ENCODE measurements at places on chromosomes 1 and 21.

DNA sequence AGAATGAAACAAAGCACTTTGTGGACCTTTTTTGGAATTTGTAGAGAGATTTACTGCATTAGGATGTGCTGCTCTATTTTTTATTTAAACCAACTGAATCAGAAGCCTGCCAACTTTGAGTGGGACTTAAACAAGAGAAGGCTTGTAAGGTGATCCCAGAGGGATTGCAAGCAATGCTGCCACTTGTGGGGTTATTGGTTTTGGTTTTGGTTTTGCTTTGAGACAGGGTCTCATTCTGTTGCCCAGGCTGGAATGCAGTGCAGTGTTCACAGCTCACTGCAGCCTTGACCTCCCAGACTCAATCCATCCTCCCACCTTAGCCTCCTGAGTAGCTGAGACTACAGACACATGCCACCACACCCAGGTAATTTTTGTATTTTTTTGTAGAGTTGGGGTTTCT lies 32.2 kb upstream of the GNG5 start:
- no peak overlapping the region for H3K27ac ChIP-seq
- no peaks in the 10 kb centered on the region for H3K27me3 ChIP-seq
- H3K4me1 ChIP-seq, result no peaks in the 10 kb centered on the region
- H3K36me3 ChIP-seq, result peaks cover 20% of the 10 kb centered on the region
- no peak for DNase-seq

- peak overlapping the region; percentile 80 for H3K4me3 ChIP-seq
- peak overlapping the region; percentile 100 for H3K27ac ChIP-seq
- H3K27me3 ChIP-seq, result no peaks in the 10 kb centered on the region
- no peak for DNase-seq
- peaks cover 24% of the 10 kb centered on the region for H3K36me3 ChIP-seq
These were observed 338 bp upstream of the TOR1AIP1 start for GRCh38 chr1:179881642-179882252.

DNA sequence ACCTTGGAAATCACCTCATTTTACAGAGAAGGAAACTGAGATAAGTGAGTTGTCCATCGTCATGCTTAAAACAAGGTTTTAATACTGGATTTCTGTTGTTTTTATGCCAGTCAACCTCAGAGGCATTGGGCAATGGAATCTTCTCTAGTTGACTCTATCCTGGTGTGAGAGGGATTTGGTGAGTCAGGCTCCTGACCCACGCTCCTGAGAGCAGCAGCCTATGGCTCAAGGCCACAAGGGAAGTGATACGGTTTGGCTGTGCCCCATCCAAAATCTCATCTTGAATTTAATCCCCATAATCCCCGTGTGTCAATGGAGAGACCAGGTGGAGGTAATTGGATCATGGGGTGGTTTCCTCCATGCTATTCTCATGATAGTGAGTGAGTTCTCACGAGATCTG lies 90.1 kb downstream of the TLR5 start:
- no peak for DNase-seq
- no peaks in the 10 kb centered on the region for H3K27me3 ChIP-seq

GRCh38 chr1:236391008-236391407 lies 3.1 kb upstream of the EDARADD start:
- no peak overlapping the region for H3K27ac ChIP-seq
- no peaks in the 10 kb centered on the region for H3K27me3 ChIP-seq
- no peak for DNase-seq
- no peaks in the 10 kb centered on the region for H3K36me3 ChIP-seq

GRCh38 chr1:223189903-223190724 lies 47.1 kb upstream of the TLR5 start:
- H3K27ac ChIP-seq, result no peak overlapping the region
- no peak for DNase-seq
- no peaks in the 10 kb centered on the region for H3K27me3 ChIP-seq
- H3K36me3 ChIP-seq, result no peaks in the 10 kb centered on the region
- no peak overlapping the region for H3K4me3 ChIP-seq

- DNase-seq, result no peak
- H3K36me3 ChIP-seq, result no peaks in the 10 kb centered on the region
- H3K4me3 ChIP-seq, result no peak overlapping the region
- H3K27me3 ChIP-seq, result peaks cover 85% of the 10 kb centered on the region
- peaks cover 37% of the 10 kb centered on the region for H3K4me1 ChIP-seq
These were observed 97.5 kb upstream of the ARHGEF16 start for GRCh38 chr1:3356827-3357460.

GRCh38 chr1:221772117-221772516 lies 30.2 kb upstream of the DUSP10 start:
- H3K4me3 ChIP-seq, result no peak overlapping the region
- no peak overlapping the region for H3K27ac ChIP-seq
- H3K27me3 ChIP-seq, result no peaks in the 10 kb centered on the region
- peaks cover 14% of the 10 kb centered on the region for H3K4me1 ChIP-seq
- H3K36me3 ChIP-seq, result no peaks in the 10 kb centered on the region
- DNase-seq, result no peak

GRCh38 chr21:35168735-35169134 lies 119.6 kb upstream of the RUNX1 start:
- DNase-seq, result no peak
- H3K4me1 ChIP-seq, result peaks cover 42% of the 10 kb centered on the region
- no peaks in the 10 kb centered on the region for H3K36me3 ChIP-seq

GRCh38 chr21:37367703-37368540 lies 1.3 kb downstream of the DYRK1A start:
- no peaks in the 10 kb centered on the region for H3K27me3 ChIP-seq
- no peaks in the 10 kb centered on the region for H3K36me3 ChIP-seq
- H3K27ac ChIP-seq, result peak overlapping the region; percentile 100
- peaks cover 36% of the 10 kb centered on the region for H3K4me1 ChIP-seq
- H3K4me3 ChIP-seq, result peak overlapping the region; percentile 81
- DNase-seq, result no peak

GRCh38 chr21:44831227-44831860 lies 13.5 kb upstream of the SUMO3 start:
- no peaks in the 10 kb centered on the region for H3K36me3 ChIP-seq
- no peak overlapping the region for H3K27ac ChIP-seq
- DNase-seq, result no peak
- no peak overlapping the region for H3K4me3 ChIP-seq

DNA sequence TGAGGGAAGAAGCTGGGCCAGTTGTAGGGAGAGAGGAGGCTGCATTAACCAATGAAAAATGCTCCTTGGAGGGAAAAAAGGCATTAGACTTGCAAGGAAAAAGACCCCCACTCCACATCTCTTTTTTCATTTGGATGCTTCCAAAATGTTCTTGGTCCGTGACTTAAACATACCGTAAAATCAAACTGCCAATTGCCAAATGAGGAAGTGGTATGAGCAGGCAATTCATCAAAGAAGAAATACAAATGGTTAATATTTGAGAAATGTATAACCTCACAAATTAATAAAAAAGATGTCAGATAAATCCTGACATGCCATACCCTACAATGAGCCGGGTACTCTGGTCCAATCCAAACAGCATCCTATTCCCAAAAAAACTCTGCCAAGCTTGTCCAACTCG lies 30.6 kb downstream of the KANK4 start:
- no peaks in the 10 kb centered on the region for H3K36me3 ChIP-seq
- no peaks in the 10 kb centered on the region for H3K27me3 ChIP-seq
- H3K27ac ChIP-seq, result no peak overlapping the region
- H3K4me3 ChIP-seq, result no peak overlapping the region
- peaks cover 5% of the 10 kb centered on the region for H3K4me1 ChIP-seq

- no peaks in the 10 kb centered on the region for H3K27me3 ChIP-seq
- H3K4me3 ChIP-seq, result no peak overlapping the region
- no peak for DNase-seq
- H3K36me3 ChIP-seq, result no peaks in the 10 kb centered on the region
- H3K27ac ChIP-seq, result no peak overlapping the region
These were observed 3.6 kb downstream of the MAN1C1 start for GRCh38 chr1:25620211-25620610.

- H3K4me3 ChIP-seq, result no peak overlapping the region
- no peak overlapping the region for H3K27ac ChIP-seq
- no peaks in the 10 kb centered on the region for H3K4me1 ChIP-seq
- no peak for DNase-seq
- no peaks in the 10 kb centered on the region for H3K36me3 ChIP-seq
These were observed 68.3 kb upstream of the NR5A2 start for GRCh38 chr1:199959033-199959774.

DNA sequence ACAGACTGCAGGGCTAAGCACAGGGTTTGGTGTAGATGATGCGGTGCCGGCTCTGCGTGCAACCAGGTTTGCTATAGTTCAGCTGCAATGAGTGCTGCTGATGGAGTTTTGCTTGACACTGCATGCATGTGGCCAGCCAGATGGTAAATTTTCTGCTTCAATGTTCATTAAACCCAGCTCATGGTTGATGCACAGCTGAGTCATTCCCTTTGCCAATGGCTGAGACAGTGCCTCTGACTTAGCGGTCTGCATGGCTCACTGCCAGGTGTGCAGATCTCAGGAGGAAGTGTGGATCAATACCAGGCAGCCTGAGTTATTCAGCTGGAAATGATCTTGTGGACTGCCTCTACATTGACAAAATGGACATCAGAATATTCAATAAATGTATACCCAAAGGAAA lies 172.7 kb upstream of the ZP4 start:
- no peaks in the 10 kb centered on the region for H3K4me1 ChIP-seq
- no peak overlapping the region for H3K4me3 ChIP-seq
- H3K27ac ChIP-seq, result no peak overlapping the region
- no peaks in the 10 kb centered on the region for H3K27me3 ChIP-seq
- H3K36me3 ChIP-seq, result no peaks in the 10 kb centered on the region

GRCh38 chr1:21763236-21763635 lies 19.7 kb downstream of the USP48 start:
- no peaks in the 10 kb centered on the region for H3K36me3 ChIP-seq
- no peak overlapping the region for H3K4me3 ChIP-seq
- peaks cover 80% of the 10 kb centered on the region for H3K4me1 ChIP-seq
- H3K27ac ChIP-seq, result no peak overlapping the region
- DNase-seq, result no peak
- H3K27me3 ChIP-seq, result no peaks in the 10 kb centered on the region

DNA sequence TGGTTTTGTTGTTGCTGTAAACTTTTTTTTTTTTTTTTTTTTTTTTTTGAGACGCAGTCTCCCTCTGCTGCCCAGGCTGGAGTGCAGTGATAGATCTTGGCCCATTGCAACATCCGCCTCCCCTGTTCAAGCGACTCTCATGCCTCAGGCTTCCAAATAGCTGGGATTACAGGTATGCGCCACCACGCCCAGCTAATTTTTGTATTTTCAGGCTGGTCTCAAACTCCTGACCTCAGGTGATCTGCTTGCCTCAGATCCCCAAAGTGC lies 78.9 kb upstream of the SLC45A1 start:
- H3K4me1 ChIP-seq, result peaks cover 4% of the 10 kb centered on the region
- DNase-seq, result no peak
- H3K27ac ChIP-seq, result peak overlapping the region; percentile 73
- H3K27me3 ChIP-seq, result no peaks in the 10 kb centered on the region

GRCh38 chr1:58895082-58895481 lies 111.2 kb upstream of the JUN start:
- no peak overlapping the region for H3K4me3 ChIP-seq
- no peaks in the 10 kb centered on the region for H3K27me3 ChIP-seq
- no peaks in the 10 kb centered on the region for H3K36me3 ChIP-seq
- peak overlapping the region; percentile 45 for H3K27ac ChIP-seq
- H3K4me1 ChIP-seq, result peaks cover 70% of the 10 kb centered on the region

- H3K27ac ChIP-seq, result no peak overlapping the region
- H3K4me1 ChIP-seq, result no peaks in the 10 kb centered on the region
- H3K4me3 ChIP-seq, result no peak overlapping the region
- no peaks in the 10 kb centered on the region for H3K27me3 ChIP-seq
- H3K36me3 ChIP-seq, result no peaks in the 10 kb centered on the region
These were observed 60.0 kb upstream of the GJA8 start for GRCh38 chr1:147842578-147842977.
